Urinary bladder (tissue), 4 donors: ENCODE measurements at places on chromosomes 12 and 14.

- no peak for DNase-seq
Measured at GRCh38 chr12:123942911-123943648, 29.6 kb downstream of the CCDC92 start.

GRCh38 chr14:84127495-84127894 is 1402.4 kb upstream of the FLRT2 start:
- no peak for DNase-seq

DNA sequence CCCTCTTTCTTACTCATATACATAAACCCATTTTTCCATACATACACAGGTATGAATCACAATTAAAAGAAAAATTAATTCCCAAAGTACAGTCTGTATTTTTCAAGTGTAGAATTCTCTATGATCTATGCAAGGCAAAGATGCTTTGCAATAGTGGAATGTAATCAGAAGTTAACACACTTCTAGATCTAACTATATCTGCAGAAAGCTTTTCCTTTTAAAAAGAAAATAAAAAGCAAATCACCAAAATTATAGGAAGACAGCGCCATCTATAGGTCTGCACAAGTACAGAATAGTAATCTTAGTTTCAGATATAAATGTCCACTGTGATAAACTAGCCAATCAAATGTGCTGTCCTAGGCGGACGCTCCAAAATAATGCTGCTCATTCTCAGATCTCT is 22.0 kb downstream of the SLC25A21 start:
- no peak for DNase-seq

- DNase-seq: no peak
Measured at GRCh38 chr14:55075628-55076175, 24.3 kb downstream of the MAPK1IP1L start.

DNA sequence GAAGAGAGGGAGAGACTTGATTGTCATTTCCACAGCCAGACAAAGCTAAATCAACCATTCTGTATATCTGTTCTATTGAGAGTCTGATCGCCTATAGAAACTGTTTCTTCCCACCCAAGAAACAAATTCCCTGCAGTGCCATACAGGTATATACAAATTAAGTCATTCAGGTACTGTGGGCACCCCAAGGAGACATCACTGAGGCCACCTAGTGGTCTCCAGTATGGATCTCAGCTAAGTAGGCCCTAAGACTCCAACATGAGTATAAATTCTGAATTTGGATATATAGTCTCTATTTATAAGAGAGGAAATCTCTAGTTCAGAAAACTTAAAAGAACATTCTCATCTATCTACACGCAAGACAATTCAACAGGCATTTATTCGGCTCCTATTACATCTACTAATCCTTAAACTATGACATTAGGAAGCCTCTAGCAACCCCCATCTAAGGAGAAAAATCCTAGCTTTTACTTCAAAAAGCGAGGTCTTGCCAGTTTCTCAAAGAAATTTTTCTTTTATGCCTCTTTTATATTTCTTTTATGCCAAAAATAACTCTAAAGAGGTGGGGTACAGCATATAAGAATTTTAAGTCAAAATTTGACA is 62.6 kb downstream of the DCAF5 start:
- DNase-seq: no peak

DNA sequence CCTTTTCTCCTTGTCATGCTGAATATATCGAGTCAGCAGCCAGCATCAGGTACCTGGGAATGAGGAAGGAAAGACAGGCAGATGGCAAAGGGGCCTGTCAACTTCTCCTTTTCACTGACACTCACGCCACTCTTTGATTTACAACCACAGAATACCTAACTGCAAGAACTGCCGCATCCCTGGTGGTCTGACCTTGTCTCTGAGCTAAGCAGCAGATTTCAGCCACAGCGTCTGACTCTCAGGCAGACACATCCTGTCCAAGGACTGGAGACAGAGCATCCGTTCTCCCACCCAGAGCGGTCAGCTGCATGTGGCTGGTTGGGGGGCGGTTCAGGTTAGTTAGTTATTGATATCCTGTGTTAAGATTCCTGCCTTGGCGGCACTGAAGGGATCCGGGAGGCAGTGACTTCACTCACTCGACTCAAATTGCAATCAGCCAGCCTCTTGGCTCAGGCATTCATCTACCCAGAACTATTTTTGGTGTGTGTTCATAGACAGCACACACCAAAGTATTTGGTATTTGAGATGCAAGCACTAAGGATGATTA is 11.2 kb upstream of the MAP1LC3B2 start:
- no peak for DNase-seq

DNA sequence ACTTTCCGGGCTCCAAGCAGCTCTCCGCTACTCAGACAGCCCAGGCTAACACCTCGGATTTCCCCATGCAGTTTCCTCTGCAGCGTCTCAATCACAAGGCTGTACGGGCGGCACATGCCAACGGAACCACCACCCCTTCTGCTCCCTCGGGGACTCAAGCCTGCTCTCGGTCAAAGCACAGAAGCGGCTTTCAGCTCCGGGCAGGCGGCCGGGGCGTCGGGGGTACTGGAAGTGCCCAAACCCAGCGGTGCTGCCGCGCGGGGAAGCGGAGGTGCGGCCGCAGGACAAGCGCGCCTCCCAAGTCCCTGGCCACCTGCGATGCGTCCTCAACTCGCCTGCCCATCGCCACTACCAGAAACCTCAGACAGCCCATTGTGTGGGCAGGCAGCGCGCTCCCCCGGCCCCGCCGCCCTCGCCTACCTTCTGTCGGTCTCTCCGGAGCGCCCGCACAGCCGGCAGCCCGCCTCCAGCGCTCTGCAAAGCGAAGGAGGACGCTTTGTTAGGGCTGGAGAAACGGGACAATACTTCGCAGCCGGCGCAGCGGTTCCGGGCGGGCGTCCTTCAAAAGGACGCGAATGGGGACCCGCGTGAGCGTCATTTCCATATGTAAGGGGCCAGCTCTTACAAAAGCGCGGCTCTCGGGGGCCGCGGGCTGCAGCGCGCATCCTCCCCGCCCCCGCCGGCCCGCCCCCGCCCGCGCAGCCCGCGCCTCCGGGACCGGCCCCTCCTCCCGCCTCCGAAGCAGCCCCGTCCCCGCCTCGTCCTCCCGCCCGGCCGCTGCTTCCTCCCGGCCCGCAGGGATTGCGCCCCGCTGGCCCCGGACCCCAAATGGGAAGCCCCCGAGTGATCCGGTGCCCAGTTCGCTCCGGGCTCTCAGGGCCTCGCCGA is 674 bp downstream of the NIN start:
- no peak for DNase-seq

- no peak for DNase-seq
Measured at GRCh38 chr12:105001476-105001875, 15.4 kb downstream of the NOPCHAP1 start.

DNA sequence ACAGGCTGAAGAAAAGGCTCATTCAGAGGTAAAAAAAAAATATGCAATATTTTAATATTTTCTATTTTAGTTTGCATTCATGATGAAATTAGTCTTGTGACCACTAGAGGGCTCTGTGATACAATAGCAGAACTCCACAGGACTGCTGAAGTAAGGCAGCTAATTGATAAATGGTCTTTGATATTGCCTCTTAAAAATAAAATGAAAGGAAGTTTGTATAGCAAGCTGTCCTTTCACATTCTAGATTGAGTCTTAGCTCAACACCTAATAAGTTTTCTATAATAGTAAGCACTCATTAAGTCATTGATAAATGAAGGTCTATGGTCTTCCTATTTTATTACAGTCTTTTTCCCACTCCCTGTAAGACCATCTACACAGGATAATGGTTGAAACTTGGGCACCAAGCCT is 315.7 kb downstream of the NAV3 start:
- no peak for DNase-seq

GRCh38 chr14:71553779-71554178 is 378.4 kb upstream of the RGS6 start:
- DNase-seq: no peak

GRCh38 chr12:21553329-21553675 is 27.2 kb downstream of the SPX start:
- no peak for DNase-seq

DNA sequence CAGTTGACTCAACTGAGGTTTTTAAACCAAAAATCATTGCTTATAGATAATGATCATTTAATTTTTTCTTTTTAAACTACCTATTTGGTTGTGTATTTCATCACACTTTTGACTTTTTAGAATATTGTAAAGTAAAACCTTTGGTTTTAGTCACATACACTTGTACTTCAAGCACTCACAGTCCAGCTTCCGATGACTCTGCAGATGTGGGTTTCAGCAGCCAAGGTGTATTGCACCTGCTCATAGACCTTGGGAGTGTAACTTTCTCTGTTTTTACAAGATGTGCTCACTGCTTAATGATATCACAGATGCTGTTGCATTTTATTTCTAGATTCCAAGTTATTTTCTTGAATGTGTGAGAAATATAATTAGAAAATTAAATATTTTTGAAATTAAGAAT is 188.3 kb upstream of the SLC38A2 start:
- DNase-seq: no peak

DNA sequence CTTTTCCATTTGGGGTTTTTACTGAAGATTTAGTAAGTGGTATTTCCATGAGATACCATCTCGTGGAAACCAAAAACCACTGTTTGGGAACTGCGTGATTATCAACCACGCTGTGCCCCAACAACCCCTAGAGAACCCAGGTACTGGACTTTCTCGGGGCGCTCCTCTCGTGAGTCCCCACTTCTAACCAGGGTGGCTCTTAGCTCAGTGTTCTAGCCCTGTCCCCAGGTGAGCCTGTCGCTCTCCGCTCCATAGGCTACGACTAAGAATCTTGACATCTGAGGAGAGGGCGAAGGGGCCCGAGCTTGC is 686 bp downstream of the MCRS1 start:
- DNase-seq: no peak

DNA sequence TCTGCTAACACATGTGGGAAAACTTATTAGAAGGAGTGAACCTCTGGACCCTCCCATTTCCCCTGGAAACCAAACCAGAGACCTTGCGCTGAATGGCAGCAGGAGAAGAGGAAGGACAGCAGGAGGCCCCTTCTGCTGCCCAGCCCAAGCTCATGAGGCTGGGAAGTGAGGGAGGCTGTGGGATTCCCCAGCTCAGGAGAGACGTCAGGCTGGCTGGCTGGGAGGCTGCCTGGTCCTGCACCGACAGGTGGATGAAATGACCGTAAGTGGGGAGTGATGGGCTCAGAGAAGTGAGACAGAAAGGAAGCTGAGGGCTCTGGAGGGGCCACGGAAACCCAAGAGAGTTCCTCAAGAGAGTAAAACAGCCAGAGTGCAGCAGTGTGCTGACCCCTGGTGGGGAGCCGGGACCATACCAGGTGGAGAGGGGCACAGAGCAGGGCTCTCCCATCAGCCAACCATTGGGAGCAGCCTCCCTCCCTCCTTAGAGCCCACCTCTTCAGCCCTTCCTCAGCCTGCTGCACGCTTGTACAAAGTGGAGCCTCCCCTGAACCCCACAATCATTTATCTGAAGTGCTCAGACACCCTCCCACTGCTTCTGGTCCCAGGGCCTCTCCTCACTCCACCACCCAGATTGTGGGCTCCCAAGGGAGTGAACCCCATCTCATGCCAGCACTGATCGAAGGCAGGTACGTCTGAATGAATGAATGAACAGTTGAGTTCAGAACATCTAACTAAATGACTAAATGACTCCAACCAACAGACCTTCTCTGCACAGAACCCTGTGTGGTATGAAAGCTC is 14.0 kb downstream of the TAMALIN start:
- DNase-seq: no peak

- DNase-seq: no peak
Measured at GRCh38 chr12:8876887-8877286, 37.4 kb upstream of the PHC1 start.

DNA sequence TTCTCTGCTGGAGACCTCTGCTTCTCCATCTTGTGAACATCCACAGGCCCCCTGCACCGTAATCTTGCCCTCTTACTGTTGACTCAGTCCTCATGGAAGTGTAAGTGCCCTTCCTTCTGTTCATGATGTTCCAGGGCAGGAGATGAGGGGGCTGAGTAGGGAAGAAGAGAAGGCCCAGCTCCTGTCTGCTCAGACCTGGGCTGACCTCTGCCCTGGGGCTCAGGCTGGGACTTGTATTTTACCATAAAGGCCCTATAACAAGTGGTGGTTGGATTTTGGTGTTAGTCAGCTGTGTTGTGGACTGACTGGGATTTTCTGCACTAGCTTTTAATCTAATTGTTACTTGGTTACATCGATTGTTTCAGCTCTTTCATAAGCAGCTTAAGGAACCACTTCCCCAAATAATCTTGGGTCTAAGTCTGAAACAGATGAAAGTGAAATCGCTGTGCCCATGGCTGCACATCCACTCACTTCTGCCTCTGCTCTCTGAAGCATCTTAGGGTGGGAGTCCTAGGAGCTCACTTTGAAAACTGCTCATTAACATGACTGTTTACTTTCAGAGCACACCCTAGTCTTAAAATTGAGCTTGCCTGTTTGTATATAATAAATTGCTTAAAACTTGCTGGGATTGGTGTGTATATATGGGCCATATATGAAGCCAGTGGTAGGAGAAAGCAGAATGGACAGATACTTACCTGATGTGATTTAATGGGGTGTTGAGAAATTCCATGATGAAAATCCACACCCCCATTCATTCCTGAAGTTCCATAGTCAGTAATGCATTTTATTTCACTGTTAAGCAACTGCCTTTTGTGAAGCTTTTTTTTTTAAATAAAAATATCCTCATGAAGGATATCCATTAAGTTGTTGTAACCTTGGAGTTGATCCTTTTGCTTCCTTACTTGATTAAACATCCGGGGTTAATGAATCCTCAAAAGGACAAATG is 17.7 kb downstream of the C12orf71 start:
- DNase-seq: no peak

GRCh38 chr12:71240946-71241345 is 83.1 kb upstream of the TSPAN8 start:
- no peak for DNase-seq

DNA sequence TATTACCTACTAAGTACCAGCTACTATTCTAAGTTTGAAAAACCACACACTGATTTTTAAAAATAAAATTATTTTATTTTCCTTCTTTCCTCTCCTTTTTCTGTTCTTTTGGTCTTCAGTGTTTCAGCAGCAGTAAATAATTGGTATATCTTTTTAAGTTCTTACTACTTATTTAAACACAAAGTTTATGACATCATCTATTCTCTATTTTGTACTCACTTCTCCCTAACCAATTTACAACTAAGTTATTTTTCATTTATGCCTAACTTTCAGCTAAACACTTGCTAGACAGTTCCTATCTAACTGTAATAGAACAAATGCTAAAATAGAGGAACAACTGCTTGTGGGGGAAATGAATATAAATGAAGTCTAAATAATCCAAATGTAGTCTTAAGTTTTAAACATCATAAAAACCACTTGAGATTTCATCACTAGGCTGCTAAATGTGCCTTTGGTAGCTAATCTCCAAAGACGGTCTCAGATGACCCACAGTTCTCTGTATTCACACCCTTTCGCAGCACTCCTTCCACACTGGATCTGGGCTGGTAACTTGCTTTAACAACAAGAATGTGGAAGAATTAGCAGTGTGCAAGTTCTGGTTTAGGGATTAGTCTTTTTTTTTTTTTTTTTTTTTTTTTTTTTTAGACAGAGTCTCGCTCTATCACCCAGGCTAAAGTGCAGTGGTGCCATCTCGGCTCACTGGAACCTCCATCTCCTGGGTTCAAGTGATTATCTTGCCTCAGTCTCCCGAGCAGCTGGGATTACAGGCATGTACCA is 41.0 kb downstream of the TFCP2 start:
- DNase-seq: no peak
